ENCODE measurements at places on chromosomes 3 and 15. TPM values are rescaled to one million over a fixed set of nuclear protein-coding genes. Genes with fewer than 3 reads are reported as not detected.

DNA sequence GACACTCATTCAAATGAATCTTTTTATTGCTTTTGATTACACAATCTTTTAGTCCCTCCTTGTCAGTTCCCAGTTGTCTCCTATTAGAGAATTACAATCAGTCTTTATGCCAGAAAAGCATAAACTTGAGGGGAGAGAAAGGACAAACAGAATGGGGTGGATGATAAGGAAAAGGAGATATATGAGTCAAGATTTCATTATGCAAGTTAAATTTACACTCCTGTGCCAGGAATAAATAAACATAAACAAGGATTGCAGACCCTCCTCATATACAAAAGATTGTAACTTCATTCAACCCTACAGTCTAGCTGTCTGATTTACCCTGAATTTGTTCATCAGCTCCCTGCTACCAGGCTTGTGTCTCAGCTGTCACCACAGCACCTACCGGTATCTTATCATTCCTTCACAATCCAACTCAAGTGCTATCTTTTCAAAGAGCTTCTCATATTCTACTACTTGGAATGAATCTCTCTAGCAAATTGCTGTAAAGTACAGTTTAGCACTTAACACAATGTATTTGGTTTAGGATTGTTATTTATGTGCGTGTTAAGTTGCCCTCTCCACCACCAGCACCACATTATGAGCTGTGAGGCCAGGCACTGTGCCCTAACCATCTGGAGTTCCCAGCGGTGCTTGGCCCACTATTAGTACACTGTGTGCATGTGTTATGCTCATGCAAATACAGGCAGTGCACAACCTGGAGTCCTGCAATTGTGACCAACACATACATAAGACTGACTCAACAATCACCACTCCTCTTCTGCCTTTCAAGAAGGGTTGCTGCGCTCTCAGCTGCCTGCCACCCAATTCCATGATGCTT lies 504.1 kb downstream of the TBL1XR1 start:
- no peak for ATAC-seq

- ATAC-seq, result no peak
Measured at GRCh38 chr3:169179722-169180121, 483.8 kb downstream of the MECOM start.

DNA sequence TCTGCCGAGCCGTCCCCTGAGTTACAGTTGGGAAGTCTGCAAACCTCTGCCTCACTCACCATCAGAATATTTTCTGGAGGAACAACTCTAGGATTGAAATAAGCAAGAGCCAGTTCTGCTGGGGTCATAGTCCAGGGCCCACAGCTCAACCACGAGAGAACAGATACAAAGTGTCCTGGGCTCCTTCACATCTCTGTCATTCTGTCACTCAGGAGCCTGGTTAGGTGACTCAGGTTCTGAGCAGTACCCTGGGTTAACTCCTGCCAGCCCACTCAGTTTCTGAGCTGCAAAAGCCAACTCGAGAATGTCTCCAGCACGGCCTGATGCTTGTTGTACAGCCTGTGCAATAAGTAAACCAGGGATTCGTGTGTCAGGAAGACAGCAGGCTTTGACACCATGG lies 155.7 kb downstream of the SLCO3A1 start:
- ATAC-seq, result no peak

DNA sequence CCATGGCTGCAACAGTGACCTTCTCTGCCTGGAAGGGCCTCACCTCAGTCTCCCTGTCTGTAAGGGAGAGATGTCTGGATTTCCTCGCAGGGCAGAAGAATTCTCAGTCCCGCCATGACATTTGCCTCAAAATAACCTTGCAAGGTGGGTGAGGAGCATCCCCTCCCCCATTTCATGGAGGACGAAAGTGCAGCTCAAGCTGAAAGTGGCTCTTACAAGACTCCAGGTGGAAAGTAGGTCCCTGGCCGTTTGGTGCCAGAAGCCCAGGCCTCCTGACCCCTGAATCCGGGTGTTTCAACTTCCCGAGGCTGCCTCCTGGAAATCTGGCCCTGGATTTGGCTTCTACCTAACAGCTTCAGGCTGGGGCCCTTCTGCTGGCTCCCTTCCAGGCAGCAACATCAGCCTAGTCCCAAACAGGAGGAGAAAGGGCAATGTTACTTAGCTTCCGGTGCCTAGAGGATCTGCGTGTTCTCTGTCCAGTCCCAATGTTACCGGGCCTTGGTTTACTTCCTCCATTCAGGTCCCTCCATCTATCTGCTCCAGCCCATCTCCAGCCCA lies 769 bp upstream of the CSPG4 start:
- ATAC-seq, result no peak

DNA sequence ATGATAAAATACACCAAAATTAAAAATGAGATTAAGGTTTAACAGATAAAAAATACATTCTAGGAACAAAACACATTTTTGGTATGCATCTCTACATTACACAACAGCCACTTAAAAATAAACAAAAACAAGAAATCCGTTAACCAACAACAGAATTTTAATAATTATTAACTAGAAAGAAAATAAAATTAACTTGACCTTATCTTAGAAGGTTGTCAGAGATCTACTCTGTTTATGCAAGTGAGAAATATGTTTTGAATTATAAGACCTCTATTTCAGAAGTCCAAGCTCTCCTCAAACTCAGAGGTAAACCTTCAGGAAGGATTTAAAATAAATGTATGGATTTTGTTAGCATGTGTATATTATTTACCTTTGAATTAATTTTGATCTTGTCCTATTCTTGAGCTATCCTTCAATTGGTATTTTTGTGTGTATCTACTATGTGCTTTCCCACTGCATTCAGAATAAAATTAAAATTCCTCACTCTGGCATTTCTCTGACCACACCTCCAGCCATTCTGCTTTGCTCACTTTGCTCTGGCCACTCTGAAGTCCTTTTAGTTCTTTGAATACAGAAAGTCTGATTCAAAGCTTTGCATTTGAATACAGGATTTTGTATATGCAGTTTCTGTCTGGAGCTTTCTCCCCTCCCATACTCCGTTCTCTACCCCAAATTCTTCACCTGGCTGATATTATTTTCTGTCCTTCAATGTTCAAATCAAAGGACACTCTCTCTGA lies 352.0 kb downstream of the ZBTB20 start:
- no peak for ATAC-seq

GRCh38 chr3:191380001-191380400 lies 49.7 kb upstream of the UTS2B start:
- no peak for ATAC-seq

- ATAC-seq, result no peak
Measured at GRCh38 chr3:11956781-11957180, 47.4 kb upstream of the SYN2 start.

DNA sequence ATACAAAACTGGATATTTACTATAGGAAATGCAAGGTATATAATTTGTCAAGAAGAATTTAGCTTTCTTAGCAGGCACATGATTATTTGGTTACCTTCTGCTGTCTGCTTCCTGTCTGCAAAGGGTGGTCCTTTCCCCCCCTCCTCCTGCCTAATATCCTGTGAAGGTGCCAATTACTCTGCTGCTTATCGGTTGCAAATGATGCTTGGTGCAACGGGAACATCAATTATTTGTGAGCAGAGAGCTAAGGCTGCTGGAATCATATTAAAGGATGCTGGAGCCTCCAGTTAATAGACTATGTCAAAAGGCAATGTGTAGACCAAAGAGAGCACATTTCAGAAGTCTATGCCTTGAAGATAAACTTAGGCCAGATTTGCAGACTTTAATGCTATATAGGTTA lies 443.7 kb upstream of the ONECUT1 start:
- ATAC-seq, result peak; percentile 31

- ATAC-seq, result no peak
Measured at GRCh38 chr3:183349421-183350157, 78.8 kb downstream of the MCF2L2 start.

DNA sequence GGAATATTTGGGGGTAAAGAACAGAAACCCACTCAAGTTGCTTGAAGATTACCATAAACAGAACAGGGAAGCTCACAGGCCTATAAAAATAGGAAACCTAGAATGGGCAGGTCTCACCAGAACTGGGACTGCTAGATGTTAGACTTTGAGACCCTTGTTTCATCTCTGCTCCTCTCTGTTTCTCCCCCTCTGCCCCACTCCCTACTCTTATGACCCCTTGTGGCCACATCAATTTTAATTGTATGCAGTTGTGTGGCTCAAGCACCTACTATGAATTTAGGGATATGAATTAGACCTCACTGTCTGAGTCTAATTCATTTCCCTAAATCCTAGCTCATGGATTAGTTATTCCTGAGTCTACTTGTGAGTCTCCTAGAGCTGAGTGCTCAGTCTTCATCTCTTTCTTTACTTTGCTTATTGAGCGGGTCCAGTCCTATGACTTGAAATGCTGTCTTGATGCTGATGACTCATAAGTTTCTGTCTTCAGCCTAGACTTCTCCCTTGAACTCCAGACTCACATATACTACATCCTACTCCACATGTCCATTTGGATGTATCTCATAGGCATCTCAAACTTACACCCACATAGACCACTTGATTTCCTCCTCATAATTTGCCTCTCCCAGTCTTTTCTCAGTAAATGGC lies 78.7 kb downstream of the ITPR1 start:
- no peak for ATAC-seq

GRCh38 chr15:74461847-74462511 lies 1.0 kb upstream of the UBL7 start:
- ATAC-seq, result no peak

DNA sequence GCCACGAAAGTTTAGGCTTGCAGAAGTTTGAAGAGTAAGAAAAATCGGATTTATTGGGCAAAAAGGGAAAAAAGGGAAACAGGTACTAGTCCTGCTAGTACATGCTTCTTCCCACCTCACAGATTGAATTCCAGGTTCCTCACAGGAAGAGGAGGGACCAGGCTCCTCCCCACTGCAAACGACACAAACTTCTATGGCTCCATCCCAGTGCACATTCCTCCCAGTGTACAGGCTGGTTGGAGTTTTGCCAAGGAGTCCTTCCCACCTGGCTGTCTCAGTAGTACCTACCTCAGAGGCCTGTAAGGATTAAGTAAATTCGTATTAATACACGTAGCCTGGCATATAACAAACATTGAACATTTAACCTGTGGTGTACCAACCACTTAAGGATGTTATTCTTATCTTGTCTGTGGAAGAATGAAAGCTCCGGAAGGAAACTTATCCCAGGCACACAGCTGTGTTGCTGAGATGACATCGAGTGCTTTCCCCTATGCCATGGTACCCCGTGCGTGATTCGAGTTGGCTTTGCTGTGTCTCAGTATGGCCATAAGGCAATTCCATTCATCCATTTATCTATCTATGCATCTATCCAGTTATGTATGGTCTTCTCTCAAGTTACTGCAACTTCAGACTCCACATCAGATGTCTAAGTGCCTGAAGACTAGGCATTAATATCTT lies 294.3 kb downstream of the LRTM1 start:
- ATAC-seq, result no peak

- ATAC-seq, result no peak
Measured at GRCh38 chr3:48696601-48697000, 10.9 kb upstream of the NCKIPSD start.

DNA sequence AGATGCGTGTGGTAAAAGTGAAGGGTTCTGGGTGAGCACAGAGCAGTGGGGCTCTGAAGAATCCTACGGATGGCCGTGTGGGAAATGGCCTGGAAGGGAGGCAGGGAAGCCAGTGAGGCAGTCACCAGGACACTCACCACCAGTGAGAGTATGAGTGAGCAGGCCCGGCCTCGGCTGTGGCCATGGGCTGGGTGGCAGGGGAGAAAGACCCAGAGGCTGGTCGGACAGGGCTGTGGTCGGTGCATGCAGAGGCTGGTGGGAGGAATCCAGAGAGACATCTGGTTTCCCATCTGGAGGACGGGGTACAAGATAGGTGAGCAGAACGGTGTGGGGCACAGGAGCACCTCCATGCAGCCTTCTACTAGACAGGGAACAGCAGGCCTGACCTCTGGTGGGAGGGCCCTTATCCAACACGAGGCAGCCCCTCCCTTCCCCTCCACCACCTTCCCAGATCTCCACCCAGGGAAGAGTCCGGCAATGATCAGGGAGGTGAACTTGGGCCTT lies 10.1 kb downstream of the PCSK6 start:
- no peak for ATAC-seq

- peak; percentile 81 for ATAC-seq
Measured at GRCh38 chr3:39107388-39108199, at the start of the genes GORASP1 and TTC21A. Gene GORASP1 (minus strand): TSS chr3:39107627. CDS start chr3:39107541, 86 bp downstream. Gene TTC21A (plus strand): TSS chr3:39107680. CDS start chr3:39107838, 158 bp downstream.

GRCh38 chr3:187264021-187264420 lies 27.5 kb downstream of the MASP1 start:
- peak; percentile 76 for ATAC-seq

DNA sequence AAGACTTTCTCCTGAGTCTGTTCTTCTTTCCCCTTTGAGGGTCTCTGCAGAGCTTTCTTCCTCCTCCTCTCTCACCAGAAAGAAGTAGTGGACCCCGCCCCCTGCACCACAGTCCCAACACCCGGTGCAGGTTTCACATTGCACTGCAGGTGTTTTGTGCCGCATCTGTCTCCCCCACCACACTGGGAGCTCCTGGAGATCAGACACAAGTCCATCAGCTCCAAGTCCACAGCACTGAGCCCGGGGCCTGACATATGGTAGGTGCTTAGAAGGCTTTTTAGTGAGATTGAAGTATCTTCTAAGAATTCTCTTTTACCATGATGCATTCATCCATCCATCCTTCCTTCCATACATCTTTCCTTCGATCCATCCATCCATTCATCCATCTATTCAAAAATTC lies 9.8 kb downstream of the STRA6 start:
- ATAC-seq, result no peak

GRCh38 chr3:71546821-71547220 lies 36.7 kb downstream of the FOXP1 start:
- ATAC-seq, result no peak

DNA sequence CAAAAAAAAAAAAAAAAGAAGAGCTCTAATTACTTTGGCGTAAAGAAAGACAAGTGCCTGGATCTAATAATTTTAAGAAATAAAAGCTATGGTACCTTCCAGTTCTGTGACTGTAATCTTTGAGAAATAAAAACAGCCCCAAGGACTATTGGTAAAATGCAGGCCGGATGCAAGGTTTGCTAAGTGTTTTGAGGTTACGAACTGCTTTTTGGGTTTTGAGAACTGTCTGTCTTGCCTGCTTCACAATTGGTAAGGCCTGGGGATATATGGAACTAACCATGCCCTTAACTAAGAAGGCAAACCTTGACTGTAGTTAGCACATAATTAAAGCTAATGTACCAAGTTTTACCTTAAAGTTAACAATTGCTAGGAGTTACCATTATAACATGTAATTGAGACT lies 388.4 kb upstream of the CBLB start:
- ATAC-seq, result no peak

GRCh38 chr15:85312486-85312885 lies 67.9 kb upstream of the AKAP13 start:
- ATAC-seq, result no peak

GPR62 gene
- total RNA-seq, result 0.67 TPM

SAMD7 gene
- total RNA-seq, result not detected

CASR gene
- total RNA-seq, result 0.21 TPM

GALK2 gene
- 31.4 TPM for total RNA-seq

SH3BP5 gene
- total RNA-seq, result 140 TPM

RPLP1 gene
- total RNA-seq, result 1,532 TPM

STRA6 gene
- 23.7 TPM for total RNA-seq

BFSP2 gene
- total RNA-seq, result not detected

MOBP gene
- total RNA-seq, result 0.32 TPM

DCLK3 gene
- 1.4 TPM for total RNA-seq

SAXO2 gene
- total RNA-seq, result 2.9 TPM

FETUB gene
- total RNA-seq, result 0.19 TPM
